ENCODE measurements at places on chromosomes 6 and 20. TPM values are rescaled to one million over a fixed set of nuclear protein-coding genes. Genes with fewer than 3 reads are reported as not detected.

Gene INSM1
- not detected for total RNA-seq

- peaks cover 19% of the 10 kb centered on the region for H3K27me3 ChIP-seq
- peaks cover 12% of the 10 kb centered on the region for H3K36me3 ChIP-seq
- no peak overlapping the region for H3K27ac ChIP-seq
Observed at GRCh38 chr6:112163295-112164257, 76.2 kb downstream of the FAM229B start.

Gene CCDC167
- total RNA-seq: 24.8 TPM

DNA sequence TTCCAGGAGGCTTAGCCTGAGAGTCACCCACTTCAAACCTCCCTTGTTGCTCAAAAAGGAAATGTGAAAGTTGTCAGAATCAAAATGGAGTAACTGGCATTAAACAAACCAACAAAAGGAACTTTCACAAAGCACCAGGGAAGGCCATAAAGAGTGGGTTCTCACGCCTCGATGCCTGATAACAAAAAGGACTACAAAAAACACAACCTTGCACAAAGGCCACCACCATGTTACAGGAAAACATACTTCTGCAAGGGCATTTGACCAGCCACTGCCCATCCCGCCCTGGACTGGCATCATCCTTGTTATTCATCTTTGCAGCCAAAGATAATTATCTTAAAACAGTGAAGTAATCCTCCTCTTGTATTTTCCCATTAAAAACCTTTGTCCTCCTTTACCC lies 34.8 kb downstream of the RNASET2 start:
- H3K27ac ChIP-seq: no peak overlapping the region
- peaks cover 6% of the 10 kb centered on the region for H3K36me3 ChIP-seq
- no peak overlapping the region for H3K4me3 ChIP-seq
- H3K4me1 ChIP-seq: peaks cover 2% of the 10 kb centered on the region
- no peak for DNase-seq

- no peaks in the 10 kb centered on the region for H3K36me3 ChIP-seq
- no peak overlapping the region for H3K27ac ChIP-seq
- peaks cover 10% of the 10 kb centered on the region for H3K27me3 ChIP-seq
- H3K4me1 ChIP-seq: no peaks in the 10 kb centered on the region
- no peak for DNase-seq
Observed at GRCh38 chr6:51928320-51928719, 159.1 kb downstream of the PKHD1 start.

Gene ENPP4
- 4.8 TPM for total RNA-seq

DNA sequence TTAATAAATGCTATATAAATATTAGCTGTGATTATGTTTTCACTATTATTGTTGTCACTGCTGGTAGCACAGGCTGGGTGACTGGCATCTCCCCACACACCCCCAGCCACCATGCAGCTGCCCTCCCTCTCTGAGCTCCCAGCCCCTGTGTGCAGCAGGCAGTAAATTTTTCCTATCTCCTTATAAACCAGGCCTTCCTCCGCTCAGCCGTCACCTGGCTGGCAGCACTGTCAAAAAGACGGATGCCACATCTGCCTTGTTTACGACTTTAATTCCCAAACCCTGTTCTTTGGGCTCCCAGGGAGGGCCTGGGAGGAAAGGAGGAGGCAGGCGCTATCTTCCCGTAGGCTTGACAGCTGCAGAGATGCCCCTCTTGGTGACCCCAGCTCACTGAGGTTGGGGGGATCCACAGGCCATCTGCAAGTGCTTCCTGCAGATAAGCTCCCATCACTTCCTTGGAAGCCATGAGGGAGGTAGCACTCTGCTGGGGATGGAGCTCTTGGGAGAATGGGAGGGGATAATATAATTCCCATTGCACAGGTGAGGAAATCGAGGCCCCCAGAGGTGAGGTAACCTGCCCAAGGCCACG lies 94.5 kb downstream of the GRM4 start:
- no peak overlapping the region for H3K4me3 ChIP-seq
- H3K36me3 ChIP-seq: no peaks in the 10 kb centered on the region
- DNase-seq: no peak
- no peak overlapping the region for H3K27ac ChIP-seq
- H3K27me3 ChIP-seq: peaks cover 29% of the 10 kb centered on the region

DNA sequence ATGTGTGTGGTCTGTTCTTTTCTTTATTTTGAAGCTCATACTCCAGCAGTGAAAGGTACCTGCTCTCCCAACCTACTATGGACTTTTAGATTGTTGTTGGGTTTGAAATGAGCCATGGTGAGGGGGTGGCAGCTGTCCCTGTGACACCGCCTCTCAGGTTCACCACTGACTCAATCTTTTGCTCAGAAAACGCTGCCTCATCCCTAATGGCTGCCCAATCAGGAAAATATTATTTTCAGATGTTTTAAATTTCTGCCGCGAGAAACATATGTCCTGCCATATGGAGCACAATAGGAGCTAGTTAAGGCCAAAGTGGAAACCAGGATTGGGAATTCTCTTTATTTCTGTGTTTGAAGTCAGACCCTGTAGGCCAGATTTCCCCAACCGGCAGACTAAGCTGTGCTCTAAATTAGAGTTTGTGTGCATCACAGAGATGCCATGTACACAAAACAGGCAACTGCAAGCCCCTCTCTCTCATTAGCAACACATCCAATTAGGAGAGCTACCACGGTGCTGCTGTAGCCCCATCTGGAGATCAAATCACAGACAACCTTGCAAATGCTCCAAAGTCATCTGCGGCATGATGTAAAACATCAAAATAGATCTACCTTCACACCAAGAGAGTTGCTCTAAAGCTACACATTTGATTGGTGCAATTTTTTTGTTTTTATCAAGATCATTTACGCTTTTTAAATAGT lies 144.1 kb upstream of the BACH2 start:
- no peak overlapping the region for H3K27ac ChIP-seq
- no peaks in the 10 kb centered on the region for H3K27me3 ChIP-seq
- DNase-seq: no peak
- no peak overlapping the region for H3K4me3 ChIP-seq
- peaks cover under 1% of the 10 kb centered on the region for H3K4me1 ChIP-seq
